Stimulated activated CD8-positive, alpha-beta memory T cell treated with anti-CD3 and anti-CD28 coated beads, Interleukin-4, amount 100 ng/mL, for 4 hours (primary cell): ENCODE measurements at places on chromosomes 6 and 20.

DNA sequence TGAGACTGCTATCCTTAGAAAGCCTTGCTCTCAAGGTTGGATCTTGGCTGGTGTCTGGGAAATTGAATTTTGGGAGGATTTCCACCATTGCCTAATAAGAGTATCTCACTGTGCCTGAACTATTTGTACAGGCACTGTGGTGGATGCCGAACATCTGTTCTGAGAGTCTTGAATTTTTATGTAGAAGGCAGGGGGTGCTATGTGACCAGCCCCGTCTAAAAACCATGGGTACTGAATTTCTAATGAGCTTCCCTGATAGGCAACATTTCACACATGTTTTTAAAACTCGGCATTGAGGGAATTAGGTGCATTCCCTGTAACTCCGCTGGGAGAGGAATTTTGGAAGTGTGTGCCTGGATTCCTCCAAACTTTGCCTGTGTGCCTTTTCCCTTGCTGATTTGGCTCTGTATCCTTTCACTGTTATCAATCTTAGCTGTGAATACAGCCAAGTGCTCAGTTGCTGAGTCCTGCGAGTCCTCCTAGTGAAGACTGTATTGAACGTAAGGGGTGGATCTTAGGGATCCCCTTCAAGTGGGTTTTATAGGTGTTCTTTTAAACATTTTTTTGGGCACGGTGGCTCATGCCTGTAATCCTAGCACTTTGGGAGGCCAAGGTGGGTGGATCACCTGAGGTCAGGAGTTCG lies 27.6 kb upstream of the SCAF8 start:
- DNase-seq: no peak

- DNase-seq: no peak
Observed at GRCh38 chr20:8190043-8190880, 58.2 kb downstream of the PLCB1 start.

DNA sequence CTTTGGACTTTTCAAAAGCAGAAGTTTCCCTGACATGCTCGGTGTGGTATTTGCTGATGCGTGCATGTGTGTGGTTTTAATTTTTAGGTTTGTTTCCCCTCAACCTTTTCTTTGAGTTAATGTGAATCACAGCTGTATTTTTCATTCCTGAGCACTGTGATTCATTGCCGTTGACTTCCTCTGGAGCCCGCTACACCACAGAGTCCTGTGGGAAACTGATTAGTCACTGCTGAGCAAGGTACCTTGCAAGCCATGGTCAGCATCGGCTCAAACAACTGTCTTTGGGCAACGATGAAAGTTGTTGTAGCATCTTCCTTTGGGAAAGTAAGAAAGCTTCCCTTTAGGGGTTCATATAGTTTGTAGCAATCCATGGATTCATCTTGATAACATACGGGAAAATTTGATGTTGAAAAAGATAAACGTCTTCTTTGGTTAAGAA lies 57.5 kb downstream of the RIN2 start:
- DNase-seq: no peak

DNA sequence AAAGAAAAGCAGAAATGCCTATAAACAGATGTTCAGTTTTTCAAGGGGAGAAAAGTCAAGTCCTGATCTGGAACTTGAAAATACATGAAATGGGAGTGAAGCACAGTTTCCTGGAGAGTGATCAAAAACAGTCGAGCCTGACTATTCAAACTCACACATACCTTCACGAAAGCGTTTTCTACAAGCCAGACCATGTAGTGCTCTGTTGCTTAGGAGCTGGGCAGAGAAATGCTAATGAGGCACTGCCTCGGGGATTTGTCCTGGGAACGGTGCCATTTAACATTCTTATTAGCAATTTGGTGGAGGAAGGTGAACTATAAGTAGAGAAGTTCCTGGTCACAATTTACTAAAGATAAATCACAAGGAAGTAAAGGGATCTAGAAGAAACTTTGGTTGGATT lies 5.9 kb downstream of the NHSL1 start:
- DNase-seq: no peak

DNA sequence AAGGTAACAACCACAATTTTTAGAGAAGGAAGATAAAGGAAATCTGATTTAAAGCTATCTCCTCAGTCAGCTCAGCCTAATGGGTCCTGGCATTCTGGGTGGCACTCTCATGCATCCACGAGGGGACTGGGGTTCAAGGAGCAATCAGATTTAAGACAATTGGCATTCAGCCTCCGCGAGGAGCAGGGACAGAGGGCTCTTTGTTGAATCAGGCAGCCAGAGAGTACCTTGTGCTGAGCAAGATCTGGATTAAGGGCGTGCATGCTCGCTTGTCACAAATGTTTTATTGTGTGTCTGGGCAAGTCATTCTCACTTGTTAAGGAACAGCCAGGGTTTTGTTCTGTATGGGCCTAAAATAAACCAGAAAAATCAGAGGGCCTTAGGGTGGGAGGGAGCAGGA lies 475.3 kb upstream of the NRSN1 start:
- DNase-seq: no peak

- DNase-seq: no peak
Observed at GRCh38 chr6:83071023-83071422, 3.6 kb downstream of the DOP1A start.

GRCh38 chr6:470901-471448 lies 79.4 kb downstream of the IRF4 start:
- no peak for DNase-seq
